ENCODE measurements at places on chromosomes 4 and X.
A peak's percentile ranks its signal among the peaks of the same experiment; 100 is the strongest.

GRCh38 chr4:105600951-105601350 lies 48.5 kb downstream of the ARHGEF38 start:
- no peak for DNase-seq

GRCh38 chr4:109861916-109862511 lies 14.1 kb downstream of the LRIT3 start:
- DNase-seq: no peak

- DNase-seq: no peak
Observed at GRCh38 chrX:109709129-109709631, 23.9 kb downstream of the ACSL4 start.

- DNase-seq: no peak
Observed at GRCh38 chr4:120399826-120400225, 333.2 kb upstream of the MAD2L1 start.

DNA sequence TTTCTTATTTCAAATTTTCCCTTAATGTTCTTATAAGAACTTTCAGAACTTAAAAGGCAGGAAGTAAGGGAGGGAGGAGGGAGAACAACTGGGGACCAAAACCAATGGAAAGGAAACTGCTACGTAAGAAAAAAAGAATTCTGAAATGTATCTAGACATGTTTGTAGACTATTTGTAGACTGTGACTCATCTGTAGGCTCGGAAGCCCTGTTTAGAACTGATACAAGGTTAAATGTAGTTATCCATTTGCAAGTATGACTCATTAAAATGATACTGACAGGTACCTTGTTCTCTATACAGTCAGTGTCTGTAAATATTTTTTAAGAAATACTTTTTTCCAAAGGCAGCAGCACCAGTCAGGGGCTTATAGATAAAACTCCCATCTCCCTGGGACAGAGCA lies 202.0 kb downstream of the DHX15 start:
- DNase-seq: no peak

DNA sequence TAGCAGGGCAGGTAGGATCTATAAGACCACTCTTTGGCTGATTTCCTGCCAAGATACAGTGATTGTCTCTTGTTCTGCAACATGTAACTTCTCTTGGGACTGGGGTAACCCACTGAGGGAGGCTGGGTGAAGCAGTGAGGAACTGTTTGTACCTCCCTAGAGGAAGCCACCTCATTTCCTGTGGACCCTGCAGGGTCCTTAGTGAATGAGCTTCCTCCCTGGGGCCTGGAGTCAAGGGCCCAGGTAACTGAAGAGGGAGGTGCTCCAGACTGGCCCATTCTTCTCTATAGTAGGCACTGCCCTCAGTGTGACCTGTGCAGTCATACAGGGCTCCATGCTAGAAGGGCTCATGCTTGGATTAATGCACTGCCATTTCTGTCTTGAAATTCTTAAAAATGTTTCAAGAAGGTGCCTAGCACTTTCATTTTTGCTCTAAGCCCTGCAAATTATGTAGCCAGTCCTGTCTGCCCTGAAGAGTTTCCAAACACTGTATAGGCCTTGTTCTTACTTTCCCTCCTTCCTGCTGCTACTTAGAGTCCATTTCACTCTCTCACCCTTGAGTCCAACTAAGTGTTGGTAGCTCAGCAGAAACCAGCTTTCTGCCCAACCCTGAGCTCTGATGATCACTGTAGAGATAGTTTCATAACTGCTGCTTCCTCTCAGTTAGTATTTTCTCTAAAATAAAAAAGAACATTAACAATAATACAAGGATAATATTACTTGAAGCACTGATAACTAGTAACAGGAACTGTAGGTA lies 8.5 kb upstream of the GRIA3 start:
- DNase-seq: no peak

DNA sequence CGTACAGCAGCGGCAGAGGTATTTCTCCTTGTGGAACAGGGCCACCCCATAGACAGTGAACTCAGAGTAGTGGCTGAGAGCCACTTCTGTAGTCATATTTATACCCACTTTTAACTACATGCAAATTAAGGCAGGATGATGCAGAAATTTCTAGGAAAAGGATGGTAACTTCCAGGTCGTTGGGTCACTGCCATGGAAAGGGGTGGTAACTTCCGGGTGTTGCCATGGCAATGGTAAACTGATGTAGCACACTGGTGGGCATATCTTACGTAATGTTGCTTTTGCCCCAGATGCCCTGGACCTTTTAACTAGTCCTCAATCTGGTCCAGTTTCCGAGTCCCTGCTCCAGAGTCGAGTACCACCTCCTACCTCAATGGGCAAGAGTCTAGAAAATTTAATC lies 154.8 kb upstream of the AGA start:
- no peak for DNase-seq

- DNase-seq: no peak
Observed at GRCh38 chr4:168853770-168854169, 156.3 kb downstream of the CBR4 start.

- DNase-seq: no peak
Observed at GRCh38 chrX:53421772-53422085, 725 bp downstream of the SMC1A start.

GRCh38 chr4:38365261-38365660 lies 298.7 kb upstream of the KLF3 start:
- no peak for DNase-seq

DNA sequence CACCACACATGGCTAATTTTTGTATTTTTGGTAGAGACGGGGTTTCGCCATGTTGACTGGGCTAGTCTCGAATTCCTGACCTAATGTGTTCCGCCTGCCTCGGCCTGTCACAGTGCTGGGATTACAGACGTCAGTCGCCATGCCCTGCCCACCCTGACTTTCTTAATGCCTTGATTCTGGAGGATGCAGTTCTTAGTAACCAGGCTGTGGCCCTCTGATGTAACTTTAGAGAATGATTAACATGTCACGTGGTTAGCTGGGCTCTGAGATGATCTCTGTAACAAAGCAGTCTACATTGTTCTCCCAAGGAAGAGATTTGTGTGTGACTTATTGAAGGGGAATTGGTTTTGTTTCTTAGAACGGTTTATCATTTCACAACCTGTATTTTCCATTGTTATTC lies 30.6 kb downstream of the ANK2 start:
- DNase-seq: no peak

DNA sequence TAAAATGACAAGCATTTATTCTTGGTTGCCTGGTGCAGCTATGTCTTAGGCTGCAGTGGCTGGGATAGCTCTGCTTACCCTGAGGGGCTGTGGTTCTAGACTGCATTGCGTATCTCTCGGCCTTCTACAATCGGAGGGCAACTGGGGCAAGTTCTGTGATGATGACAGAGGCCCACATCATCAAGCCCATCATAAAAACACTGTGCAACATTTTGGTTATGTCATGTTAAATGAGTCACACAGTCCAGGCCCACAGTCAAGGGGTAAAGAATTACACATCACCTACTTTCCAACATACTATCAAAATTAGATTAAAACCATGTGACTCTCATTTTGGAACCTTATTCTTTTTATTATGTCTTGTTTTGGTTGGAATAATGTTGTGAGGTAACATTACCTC lies 120.2 kb upstream of the GUCY1A1 start:
- no peak for DNase-seq

DNA sequence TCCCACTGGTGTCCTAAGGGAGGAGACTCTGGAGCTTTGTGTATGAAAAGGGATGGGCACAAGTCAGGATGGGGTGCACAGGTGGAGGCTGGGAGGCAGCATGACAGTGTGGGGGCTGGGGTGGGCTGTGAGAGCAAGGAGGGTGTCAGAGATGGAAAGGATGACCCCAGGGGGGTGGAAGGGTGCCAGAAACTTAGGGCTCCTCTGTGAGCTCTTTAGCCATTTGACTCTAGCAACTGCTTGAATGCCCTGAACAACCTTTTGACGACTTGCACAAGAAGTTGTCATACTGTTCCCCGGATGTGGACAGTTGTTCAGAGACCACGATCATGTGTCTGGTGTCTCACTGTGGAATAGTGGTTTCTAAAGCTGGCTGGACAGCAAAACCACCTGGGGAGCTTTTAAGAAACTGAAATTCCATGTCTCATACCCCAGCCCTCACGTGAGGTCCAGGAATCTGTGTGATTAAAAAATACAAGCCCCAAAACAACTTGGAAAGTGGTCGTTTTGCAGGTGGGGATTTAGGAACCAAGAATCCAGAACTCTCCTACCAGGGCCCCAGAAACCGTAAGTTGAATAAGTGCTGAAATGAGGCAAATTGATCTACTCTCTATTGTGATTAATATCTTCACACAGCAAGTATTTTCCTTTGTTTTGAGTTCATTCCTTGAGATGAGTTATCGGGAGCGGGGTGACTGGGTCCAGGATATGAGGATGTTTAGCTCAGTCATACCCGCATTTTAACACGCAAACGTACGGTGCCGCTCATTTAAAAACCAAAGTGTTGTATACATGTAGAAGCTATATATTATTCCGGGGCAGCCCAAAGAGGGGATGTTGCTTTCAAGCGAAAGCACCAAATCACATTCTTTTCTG lies 3.4 kb downstream of the RHOH start:
- peak; percentile 76 for DNase-seq

DNA sequence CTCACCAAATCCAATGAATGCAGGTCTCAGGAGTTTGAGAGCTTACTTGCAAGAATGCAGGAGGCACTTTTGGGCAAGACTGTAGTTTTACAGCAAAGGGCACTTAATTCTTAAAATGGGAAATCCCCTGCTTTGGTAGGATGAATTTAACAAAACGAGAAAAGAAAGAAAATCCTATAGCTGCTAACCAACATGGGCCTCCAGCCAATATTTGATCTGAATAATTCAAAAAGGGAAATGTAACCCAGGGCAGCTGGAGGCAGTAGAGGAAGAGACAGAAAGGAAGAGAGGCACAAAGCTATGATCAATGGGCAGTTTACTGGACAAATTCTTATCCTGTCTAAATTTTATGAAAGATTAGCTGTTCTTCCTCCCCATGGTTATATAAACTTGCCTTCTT lies 142.3 kb downstream of the SH3KBP1 start:
- DNase-seq: no peak

- DNase-seq: no peak
Observed at GRCh38 chr4:182738283-182739047, 178.7 kb downstream of the DCTD start.

GRCh38 chr4:89506866-89507491 lies 199.4 kb upstream of the GPRIN3 start:
- DNase-seq: no peak

DNA sequence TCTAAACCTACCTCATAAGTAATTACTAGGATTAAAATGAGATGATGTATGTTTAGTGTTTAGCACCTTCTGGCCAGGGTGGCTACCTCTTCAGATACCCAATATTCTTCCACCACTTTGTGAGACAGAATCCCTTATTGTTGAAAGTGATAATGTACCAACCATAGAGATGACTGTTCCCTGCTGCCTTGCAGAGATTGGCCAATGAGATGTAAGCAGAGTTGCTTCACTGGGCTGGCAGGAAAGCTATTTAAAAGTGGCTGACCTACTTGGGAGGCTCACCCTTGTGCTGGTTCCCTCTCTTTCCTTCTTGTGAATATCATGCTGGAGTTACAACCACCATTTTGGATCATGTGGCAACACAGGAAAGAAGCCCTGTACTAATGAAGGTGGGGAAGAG lies 58.9 kb downstream of the TMEM154 start:
- DNase-seq: no peak

DNA sequence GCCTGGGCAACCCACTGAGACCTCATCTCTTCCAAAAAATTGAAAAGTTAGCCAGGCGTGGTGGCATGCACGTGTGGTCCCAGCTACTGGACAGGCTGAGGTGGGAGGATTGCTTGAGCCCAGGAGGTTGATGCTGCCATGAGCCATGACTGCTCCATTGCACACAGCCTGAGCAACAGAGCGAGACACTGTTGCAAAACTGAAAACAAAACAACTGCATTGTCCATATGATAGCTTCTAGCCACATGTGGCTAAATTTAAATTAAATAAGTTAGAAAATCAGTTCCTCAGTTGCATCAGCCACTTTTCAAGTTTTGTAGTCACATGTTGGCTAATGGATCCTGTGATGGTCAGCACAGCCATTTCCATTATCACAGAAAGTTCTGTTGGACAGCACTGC lies 67.9 kb downstream of the GAB1 start:
- no peak for DNase-seq

DNA sequence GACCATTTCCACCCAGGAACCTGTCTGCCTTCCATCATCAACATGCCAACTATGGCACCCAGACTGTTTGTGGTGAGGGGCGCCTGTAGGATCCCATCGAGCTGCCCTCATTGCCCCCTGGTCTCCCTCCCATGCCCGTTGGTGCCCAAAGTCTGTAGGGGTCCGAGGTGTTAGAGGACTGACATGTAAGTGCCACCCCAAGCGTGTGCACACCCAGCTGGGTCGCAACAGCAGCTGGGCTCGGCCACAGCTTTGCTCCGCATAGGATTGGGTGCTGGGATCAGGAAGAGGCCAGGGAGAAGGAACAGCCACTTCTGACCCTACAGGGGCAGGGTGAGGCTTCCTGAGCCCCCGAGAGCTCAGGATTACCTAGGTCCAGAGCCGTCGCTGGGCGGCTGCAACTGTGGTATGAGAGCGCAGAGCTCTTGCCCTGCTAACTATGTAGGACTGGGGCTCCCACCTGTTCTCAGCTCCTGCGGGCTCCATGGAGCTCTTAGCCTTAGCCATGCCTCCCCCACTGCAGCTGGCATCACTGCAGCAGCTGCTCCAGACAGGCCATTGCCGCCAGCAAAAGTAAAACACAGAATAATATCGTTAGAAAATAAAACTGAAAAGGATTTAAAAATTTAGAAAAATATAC lies 1160.3 kb downstream of the FSTL5 start:
- no peak for DNase-seq

DNA sequence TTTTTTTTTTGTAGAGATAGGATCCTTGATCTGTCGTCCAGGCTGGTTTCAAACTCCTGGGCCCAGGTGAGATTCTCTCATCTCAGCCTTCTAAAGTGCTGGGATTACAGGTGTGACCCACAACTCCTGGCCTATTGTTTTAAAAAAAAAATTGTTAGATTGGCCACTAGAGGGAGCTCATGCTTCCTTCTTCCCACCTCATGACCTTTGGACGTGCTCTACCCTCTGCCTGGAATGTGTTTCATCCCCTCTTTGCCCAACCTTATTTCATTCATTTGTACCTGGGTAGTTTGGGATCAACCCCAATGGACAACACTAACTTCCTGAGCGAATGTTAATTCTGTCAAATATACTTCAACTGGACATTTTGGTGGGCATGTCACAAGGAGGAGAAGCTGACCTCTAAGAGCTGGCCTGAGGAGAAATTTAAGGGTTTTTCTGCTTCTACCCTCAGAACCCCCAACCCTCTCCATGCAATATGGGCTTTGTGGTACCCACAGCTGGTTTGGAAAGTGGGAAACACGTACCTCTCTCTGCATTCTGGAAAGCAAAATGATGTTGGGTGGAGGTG lies 6.4 kb downstream of the PPEF2 start:
- DNase-seq: no peak

GRCh38 chr4:175772170-175772705 lies 39.8 kb downstream of the GPM6A start:
- DNase-seq: no peak

Data from stimulated activated CD4-positive, alpha-beta T cell treated with anti-CD3 and anti-CD28 coated beads, Interleukin-4, amount 100 ng/mL, for 24 hours (primary cell).